ENCODE measurements at places on chromosomes 11 and 22.

DNA sequence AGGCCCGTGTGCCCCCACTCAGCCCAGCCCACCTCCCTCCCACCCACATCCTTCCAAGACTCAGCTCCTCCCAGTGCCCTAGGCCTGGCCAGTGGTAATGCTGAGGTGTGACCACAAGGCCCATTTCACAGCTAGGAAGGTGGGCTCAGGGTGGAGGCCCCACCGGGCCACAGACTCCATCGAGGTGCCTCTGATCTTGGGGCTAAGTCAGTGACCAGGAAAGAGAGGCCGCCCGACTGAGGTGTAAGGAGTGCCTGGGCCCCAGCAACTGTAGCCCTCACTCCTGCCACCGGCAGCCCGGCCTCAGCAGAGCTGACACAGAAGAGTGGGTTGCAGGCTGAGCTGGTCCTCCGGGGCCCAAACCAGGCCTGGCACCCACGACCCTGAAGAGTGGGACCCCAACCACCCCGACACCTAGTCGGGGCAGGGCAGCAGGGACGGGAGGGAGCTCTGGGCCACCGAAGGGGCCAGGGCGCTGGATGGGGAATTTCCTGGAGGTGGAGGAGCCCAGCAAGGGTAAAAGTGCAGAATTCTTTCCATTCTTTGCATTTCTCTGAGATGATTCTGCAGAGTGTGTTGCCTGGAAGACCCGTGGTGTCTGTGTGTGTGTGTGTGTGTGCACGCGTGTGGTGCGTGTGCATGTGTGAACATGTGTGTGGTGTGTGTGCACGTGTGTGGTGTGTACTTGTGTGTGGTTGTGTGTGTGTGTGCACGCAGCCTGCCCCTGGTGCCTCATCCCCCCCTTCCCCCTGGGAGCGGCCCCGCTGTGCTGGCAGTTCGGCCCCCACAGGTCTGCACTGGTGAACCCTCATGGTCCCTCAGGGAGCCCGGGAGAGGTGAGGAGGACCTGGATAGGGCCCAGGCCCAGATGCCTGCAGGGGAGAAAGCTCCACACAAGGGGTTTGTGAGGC, 8.3 kb upstream of the PIM3 start:
- no peak for DNase-seq

- no peak for DNase-seq
Observed at GRCh38 chr22:37421468-37421877, 5.8 kb downstream of the ELFN2 start.

DNA sequence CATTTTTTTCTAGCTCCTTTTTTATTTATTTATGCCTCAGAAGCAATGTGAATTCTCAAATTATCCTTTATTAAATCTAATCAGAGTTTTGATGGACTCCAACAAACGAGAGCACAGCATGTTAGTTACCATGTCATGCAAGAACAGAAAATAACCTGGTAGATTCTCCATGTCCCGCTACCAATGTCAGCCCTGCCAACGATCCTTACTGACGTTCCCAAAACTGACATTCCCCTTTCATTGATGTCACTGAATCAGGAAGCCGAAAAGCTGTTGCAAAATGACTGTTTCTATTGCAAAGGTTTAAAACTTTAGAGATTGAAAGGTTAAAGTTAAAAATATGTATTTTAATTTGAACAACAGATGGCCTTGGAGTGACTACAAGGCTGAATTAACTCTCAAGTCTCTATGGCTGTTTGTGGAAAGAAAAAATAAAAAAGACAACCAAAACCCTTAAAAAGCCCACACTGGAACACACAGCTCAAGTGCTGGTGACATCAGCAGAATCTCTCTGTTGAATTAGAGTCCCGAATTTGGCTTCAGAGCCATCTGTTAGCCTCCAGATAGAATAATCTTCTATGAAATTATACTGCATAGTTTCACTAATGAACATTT, 96.8 kb downstream of the BDNF start:
- no peak for DNase-seq

DNA sequence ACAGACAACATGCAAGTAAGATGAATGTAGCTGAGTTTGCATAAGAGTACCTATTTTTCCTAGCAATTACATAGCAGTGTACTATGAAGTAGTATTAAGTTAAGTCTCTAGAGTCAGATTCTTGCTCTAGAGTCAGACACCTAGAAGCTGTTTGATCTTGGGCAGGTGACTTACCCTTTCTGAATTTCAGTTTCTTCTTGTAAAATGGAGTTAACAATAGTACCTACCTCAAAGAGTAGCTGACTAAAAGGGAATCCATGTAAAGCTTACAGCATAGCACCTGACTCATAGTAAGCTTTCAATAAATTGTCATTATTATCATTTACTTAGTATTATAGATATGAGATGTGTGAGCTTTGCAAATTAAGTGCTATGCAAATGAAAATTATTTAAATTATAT, 47.8 kb upstream of the PTPRJ start:
- no peak for DNase-seq

GRCh38 chr11:89177691-89178231, at the start of gene TYR:
Gene TYR, plus strand, starts transcription at chr11:89177875. Its CDS starts 79 bp downstream, at chr11:89177954.
- DNase-seq = no peak

DNA sequence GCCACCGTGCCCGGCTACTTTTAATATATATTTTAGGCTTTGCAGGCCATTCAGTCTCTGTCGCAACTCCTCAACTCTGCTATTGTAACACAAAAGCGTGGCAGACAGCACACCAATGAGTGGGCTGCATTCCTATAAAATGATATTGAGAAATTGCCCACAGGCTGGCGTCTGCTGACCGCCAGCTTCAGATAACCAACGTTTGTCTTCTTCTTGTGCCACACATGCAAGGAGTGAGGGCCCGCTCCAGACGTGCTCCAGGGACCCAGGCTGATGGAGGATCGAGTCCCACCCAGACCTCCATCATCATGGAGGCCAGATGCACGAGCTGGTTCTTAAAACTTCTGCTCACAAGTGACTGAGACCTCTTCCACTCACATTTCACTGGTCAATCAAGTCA, 35.4 kb upstream of the LINC01488 start:
- no peak for DNase-seq

DNA sequence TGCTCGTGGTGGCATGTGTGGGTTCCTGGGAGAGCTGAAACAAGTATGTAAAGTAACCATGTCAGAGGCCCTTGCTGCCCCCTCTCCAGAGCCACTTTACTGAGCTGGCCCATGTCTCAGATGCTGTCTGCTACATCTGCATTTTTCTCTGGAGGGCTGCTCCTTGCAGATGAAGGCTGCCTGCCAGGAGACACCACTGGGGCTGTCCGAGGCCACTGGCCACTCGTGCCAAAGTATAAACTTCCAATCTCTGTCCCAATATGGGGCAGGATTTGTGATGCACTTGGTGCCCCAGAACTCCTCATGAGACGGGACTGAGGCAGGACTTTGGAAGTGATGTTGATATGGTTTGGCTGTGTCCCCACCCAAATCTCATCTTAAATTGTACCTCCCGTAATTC, 478.4 kb upstream of the B3GAT1 start:
- DNase-seq = no peak

DNA sequence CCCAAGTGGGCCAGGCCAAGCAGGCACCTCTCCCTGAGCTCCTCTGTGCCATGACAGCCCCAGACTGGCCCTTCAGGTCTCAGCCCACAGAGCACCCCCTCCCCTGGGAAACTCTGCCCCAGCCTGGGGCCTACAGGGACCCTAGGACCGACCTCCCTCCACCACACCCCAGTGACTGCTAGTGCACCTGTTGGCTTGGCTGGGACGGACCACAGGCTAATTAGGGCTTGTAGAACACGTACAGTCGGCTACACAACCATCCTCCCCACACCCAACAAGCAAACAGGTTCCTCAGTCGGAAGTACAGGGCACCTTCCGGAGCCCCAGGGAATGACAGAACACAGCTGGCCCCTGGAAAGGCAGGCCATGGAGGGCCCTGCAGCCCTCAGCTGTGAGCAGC, 4.3 kb downstream of the SBF1 start:
- DNase-seq = no peak

DNA sequence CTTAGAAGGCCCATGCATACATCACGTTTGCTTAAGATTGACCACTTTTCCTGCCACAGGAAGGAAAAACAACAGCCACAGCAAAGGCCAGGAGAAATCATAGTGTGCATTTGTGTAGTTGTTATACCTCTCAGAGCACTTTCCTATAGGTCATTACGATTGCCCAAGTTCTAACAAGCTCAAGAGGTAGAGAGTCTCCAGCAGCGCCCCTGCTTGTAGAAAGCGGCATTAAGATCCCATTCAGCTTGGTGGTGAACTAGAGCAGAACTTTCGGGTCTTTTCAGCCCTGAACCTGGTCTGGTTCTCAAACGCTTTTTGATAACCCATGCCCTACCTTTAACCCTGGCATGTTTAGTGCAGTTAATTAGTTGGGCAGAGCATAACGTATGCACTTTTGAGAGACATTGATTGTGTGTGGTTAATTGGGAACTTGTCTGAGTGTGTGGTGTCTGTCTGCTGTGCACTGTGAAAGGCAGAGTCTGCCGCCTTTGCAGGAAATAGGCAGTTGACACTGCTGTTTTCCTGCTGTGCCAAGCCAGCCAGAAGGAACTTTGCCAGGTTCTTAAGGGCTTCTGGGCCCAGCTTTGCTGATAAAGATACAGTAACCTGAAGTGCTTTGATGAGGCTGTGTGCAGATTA, 109.9 kb upstream of the CLMP start:
- peak; percentile 45 for DNase-seq

DNA sequence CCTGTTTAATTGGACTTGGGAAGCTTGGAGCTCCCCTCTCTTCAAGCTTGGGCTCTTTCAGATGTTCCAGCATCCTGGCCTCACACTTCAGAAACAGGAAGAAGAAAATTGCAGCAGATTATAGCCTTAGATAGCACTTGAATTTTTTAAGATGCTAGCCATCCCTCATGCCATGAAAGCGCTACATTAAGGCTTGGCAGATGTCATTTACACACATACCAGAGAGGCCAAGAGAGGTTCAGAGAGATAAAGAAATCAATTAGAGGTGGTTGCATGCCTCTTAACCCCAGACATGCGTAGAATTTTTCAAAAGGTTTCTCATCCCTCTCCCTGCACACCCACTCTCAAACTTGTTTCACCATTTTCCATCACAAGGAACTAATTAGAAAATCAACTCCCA, 31.9 kb upstream of the DBX1 start:
- DNase-seq = no peak

GRCh38 chr22:24482998-24483397, 12.1 kb upstream of the UPB1 start:
- no peak for DNase-seq

GRCh38 chr11:6607190-6607795, 3.7 kb downstream of the ILK start:
- no peak for DNase-seq

GRCh38 chr11:1401656-1402221, 12.0 kb downstream of the BRSK2 start:
- no peak for DNase-seq

- no peak for DNase-seq
Observed at GRCh38 chr11:7032692-7033091, 12.4 kb downstream of the NLRP14 start.

DNA sequence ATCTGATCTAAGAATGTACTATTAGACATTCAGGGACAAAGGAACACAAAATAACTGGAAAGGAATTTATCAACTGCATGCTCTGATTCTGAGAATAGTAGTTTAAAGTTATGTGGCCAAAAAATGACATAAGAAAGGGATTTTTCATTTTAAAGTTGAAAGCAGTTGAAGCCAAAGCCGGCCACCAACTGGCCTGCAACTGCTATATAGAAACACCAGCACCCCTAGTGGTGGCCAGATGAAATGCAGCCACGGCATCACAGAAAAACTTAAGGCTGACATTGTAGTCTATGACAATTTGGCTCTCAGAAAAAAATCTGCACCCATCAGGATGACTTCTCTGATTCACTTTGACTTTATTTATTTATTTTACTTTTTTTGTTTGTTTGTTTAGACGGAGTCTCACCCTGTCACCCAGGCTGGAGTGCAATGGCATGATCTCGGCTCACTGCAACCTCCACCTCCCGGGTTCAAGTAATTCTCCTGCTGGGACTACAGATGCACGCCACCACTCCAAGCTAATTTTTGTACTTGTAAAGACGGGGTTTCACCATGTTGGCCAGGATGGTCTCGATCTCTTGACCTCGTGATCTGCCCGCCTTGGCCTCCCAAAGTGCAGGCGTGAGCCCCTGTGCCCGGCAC, 59.2 kb downstream of the SLC35F2 start:
- no peak for DNase-seq

DNA sequence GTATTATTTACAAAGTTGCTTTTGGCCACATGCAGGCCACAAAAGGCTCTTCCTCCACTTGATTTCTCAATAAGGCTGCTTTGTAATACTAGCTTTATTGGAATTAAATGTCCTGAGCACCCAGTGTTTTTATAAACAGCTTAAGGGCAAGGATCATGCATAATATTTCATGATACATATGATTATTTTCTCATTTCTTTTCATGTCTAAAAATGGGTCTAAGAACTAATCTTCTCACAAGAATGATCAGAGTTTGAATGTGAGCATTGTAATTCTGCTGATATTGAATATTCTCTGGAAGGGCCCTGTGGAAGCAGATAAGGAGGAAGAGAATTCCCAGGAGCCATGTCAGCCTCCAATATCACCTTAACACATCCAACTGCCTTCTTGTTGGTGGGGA, at the start of gene OR52K2:
TSS of gene OR52K2 (plus strand) at position 301 of the 400 bp plus-strand sequence. CDS start at position 346, 45 bp downstream.
- DNase-seq = no peak

DNA sequence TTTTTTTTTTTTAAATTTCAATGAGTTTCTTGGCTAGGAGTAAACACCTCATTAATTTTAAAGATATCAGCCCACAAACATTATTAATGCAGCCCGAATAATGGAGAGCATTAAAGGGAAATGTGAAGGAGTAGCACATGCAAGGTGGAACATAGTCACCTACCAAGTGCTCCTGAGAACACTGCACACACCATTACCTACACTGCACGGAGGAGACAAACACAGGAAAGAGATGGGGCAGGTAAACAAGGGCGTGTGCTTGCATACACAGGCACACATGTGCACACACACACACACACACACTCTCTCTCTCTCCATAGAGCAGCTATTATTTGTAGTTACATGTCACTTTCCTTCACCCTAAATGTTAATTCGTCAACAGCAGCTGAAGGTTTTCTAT, 30.2 kb downstream of the HTR3B start:
- DNase-seq = no peak

Data from SK-N-MC (cell line).